Natural killer cell treated with Interleukin-12 subunit alpha and Interleukin-12 subunit beta and Interleukin-15 and Interleukin-18, amount 100 ng/mL, for 72 hours (primary cell): ENCODE measurements at places on chromosomes 3 and 15. TPM values are rescaled to one million over a fixed set of nuclear protein-coding genes. Genes with fewer than 3 reads are reported as not detected.

DNA sequence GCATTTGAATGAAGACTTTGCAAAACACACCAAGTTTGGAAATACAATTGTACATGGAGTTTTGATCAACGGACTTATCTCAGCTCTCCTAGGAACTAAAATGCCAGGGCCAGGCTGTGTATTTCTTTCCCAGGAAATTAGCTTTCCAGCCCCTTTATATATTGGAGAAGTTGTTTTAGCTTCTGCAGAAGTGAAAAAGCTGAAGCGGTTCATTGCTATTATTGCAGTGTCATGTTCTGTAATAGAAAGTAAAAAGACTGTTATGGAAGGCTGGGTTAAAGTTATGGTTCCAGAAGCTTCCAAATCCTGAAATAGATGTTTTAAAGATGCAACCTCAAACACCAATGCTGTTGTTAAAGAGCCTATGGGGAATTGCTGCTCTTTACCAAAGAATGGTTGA, 11.5 kb downstream of the HTD2 start:
- H3K4me1 ChIP-seq = peaks cover 4% of the 10 kb centered on the region
- peaks cover 16% of the 10 kb centered on the region for H3K36me3 ChIP-seq
- no peak overlapping the region for H3K4me3 ChIP-seq
- no peaks in the 10 kb centered on the region for H3K27me3 ChIP-seq
- H3K27ac ChIP-seq = no peak overlapping the region

DUOXA1 gene
- total RNA-seq = not detected

COL6A6 gene
- not detected for total RNA-seq

- no peak overlapping the region for H3K4me3 ChIP-seq
- peaks cover 15% of the 10 kb centered on the region for H3K4me1 ChIP-seq
- no peak overlapping the region for H3K27ac ChIP-seq
Measured at GRCh38 chr15:96326328-96327154, 4.0 kb upstream of the NR2F2 start.

CCR3 gene
- 0.55 TPM for total RNA-seq

- no peaks in the 10 kb centered on the region for H3K27me3 ChIP-seq
- peaks cover 28% of the 10 kb centered on the region for H3K4me1 ChIP-seq
- H3K36me3 ChIP-seq = no peaks in the 10 kb centered on the region
- peak overlapping the region; percentile 82 for H3K4me3 ChIP-seq
- no peak for DNase-seq
Measured at GRCh38 chr15:98858610-98859023, 149.0 kb downstream of the PGPEP1L start.

- no peaks in the 10 kb centered on the region for H3K36me3 ChIP-seq
- no peak for DNase-seq
- H3K4me3 ChIP-seq = peak overlapping the region; percentile 3
- no peaks in the 10 kb centered on the region for H3K27me3 ChIP-seq
- no peak overlapping the region for H3K27ac ChIP-seq
Measured at GRCh38 chr3:107661447-107662123, 138.8 kb downstream of the BBX start.

SAMD7 gene
- total RNA-seq = not detected

UPK1B gene
- total RNA-seq = not detected

- H3K27me3 ChIP-seq = no peaks in the 10 kb centered on the region
- H3K4me3 ChIP-seq = peak overlapping the region; percentile 19
- H3K27ac ChIP-seq = no peak overlapping the region
- DNase-seq = no peak
- peaks cover 71% of the 10 kb centered on the region for H3K4me1 ChIP-seq
Measured at GRCh38 chr3:41204369-41204768, 5.1 kb downstream of the CTNNB1 start.

GRCh38 chr15:83555383-83555782, 98.5 kb upstream of the ADAMTSL3 start:
- H3K4me3 ChIP-seq = no peak overlapping the region
- no peaks in the 10 kb centered on the region for H3K4me1 ChIP-seq
- no peaks in the 10 kb centered on the region for H3K36me3 ChIP-seq

FEZF2 gene
- total RNA-seq = not detected

- no peak overlapping the region for H3K4me3 ChIP-seq
- DNase-seq = no peak
- no peak overlapping the region for H3K27ac ChIP-seq
- H3K36me3 ChIP-seq = no peaks in the 10 kb centered on the region
Measured at GRCh38 chr3:39505866-39506742, 38.6 kb downstream of the MOBP start.

DNA sequence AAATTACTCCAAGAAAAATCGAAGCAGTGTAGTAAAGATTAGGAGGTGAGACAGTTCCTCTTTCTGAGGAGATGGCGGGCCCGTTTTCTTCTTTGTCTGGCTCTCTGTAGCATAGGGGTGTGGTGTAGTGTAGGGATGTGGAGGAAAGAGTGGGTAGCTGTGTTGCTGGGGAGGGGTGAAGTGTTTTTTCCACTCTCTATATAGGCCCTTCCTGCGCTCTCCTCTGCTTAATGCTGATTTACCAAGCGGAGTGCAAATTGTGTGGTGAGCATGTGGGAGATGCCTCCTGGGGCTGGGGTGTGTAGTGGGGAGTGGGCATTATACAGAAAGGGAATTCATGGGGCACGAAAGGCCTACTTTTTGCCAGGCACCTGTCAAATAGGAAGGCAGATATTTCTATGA, 94.9 kb downstream of the ST6GAL1 start:
- peak overlapping the region; percentile 64 for H3K4me3 ChIP-seq
- peak overlapping the region; percentile 89 for H3K27ac ChIP-seq
- no peak for DNase-seq
- H3K27me3 ChIP-seq = no peaks in the 10 kb centered on the region

DNA sequence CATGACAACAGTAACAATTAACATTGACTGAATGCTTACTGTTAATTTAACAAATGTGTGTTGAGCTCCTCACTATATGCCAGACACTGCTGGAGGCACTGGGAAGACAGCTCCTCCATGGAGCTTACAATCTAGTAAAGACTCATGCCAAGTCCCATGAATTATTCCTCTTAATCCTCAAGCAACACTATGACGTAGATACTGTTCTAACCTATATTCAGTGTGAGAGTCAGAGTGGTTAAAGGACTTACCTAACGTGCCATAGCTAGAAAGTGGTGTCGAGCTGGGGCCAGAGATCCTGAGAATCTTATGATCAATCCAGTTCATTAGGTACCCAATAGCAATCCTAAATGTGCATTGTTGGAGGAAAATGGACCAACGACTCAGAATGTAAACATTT, 43.6 kb downstream of the MYO1E start:
- no peak overlapping the region for H3K4me3 ChIP-seq
- peaks cover 24% of the 10 kb centered on the region for H3K4me1 ChIP-seq
- H3K36me3 ChIP-seq = no peaks in the 10 kb centered on the region

- no peak for DNase-seq
- H3K36me3 ChIP-seq = no peaks in the 10 kb centered on the region
- no peak overlapping the region for H3K4me3 ChIP-seq
- H3K4me1 ChIP-seq = peaks cover 12% of the 10 kb centered on the region
Measured at GRCh38 chr15:58438956-58439355, 7.2 kb downstream of the LIPC start.

IL16 gene
- 84.1 TPM for total RNA-seq

LTF gene
- total RNA-seq = not detected

GRCh38 chr3:38829404-38829803, 13.4 kb upstream of the SCN10A start:
- no peaks in the 10 kb centered on the region for H3K36me3 ChIP-seq
- no peaks in the 10 kb centered on the region for H3K27me3 ChIP-seq
- H3K4me3 ChIP-seq = no peak overlapping the region
- no peak overlapping the region for H3K27ac ChIP-seq

DNA sequence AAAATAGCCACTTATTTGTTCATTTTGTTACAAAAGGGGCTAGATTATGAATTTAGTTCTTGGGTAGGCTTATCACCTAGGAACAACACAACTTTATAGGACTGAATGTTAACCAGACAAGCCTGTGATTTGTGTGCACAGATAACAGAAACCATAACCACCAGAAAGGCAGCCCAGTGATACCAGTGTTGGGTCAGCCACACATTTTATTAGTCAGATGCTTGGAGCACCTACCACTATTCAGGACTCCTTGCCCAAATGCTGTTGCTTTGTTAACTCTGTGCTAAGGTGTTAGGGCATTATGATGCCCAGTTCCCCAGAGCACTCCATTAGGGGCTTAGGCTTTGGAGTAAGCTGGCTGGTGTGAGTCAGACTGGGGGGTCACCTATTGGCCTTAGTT, 22.5 kb downstream of the PLCL2 start:
- no peaks in the 10 kb centered on the region for H3K27me3 ChIP-seq
- DNase-seq = no peak
- H3K4me3 ChIP-seq = peak overlapping the region; percentile 42

CKMT1A gene
- total RNA-seq = not detected

DNA sequence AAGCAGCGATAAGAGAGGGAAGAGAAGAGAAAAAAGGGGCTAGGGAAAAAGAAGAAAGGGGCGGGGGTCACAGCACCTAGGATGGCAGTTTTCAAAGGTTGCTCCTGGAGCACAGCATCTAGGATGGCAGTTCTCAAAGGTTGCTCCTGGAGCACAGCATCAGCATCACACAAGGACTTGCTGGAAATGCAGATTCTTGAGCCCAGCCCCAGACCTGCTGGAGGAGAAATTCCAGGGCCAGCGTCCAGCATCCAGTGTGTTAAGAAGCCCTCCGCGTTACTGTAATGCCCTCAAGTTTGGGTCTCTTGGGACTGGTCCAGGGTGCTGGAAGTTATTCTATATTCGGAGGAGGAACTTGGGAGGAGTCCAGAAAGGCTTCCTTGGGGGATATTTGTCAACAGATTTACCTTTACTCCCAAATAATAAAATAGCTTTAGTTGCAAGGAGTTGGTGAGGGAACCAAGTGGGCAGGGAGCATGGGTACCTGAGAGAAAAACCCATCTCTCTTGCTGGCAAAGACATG, 519.4 kb downstream of the SHQ1 start:
- no peak overlapping the region for H3K27ac ChIP-seq
- DNase-seq = no peak
- no peak overlapping the region for H3K4me3 ChIP-seq
- H3K36me3 ChIP-seq = no peaks in the 10 kb centered on the region
- H3K27me3 ChIP-seq = peaks cover 9% of the 10 kb centered on the region

DNA sequence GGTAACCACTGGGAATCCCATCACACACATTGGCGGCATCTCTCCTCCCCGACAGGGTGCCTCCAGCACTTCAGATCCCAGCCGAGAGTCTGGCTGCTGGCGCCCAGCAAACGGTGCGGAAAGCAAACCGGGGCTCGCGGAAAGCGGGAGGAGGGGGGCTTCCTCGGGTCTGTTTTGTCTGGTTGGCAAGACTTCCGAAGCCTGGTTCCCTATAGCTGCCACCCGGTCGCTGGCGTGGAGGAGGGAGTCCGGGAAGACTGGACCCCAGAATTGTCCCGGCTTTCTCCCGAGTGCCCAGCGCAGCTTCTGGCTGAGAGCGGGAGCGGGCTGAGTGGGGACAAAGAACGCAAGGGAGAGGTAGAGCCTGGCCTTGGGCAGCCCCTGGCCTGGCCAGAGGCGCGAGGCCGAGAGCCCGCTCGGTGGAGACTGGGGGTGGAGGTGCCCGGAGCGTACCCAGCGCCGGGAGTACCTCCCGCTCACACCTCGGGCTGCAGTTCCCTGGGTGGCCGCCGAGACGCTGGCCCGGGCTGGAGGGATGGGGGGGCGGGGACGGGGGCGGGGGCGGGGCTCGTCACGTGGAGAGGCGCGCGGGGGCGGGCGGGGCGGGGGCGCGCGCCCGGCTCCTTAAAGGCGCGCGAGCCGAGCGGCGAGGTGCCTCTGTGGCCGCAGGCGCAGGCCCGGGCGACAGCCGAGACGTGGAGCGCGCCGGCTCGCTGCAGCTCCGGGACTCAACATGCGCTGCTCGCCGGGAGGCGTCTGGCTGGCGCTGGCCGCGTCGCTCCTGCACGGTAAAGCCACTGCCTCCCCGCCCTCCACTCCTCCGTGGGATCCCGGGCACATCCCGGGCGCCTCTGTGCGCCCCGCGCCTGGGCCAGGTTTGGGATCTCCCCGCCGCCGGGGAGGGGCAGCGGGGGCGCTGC, at the start of gene CHRNA7:
Gene CHRNA7, plus strand, starts transcription at position 654 of the 920 bp plus-strand sequence. Its CDS starts 80 bp downstream, at position 734.
- H3K36me3 ChIP-seq = no peaks in the 10 kb centered on the region
- H3K4me3 ChIP-seq = peak within 1 kb of the TSS; percentile 52
- no peak within 1 kb of the TSS for H3K27ac ChIP-seq
- H3K4me1 ChIP-seq = no peaks in the 10 kb centered on the region
- peaks cover 62% of the 10 kb centered on the region for H3K27me3 ChIP-seq
- no peak for DNase-seq

DNA sequence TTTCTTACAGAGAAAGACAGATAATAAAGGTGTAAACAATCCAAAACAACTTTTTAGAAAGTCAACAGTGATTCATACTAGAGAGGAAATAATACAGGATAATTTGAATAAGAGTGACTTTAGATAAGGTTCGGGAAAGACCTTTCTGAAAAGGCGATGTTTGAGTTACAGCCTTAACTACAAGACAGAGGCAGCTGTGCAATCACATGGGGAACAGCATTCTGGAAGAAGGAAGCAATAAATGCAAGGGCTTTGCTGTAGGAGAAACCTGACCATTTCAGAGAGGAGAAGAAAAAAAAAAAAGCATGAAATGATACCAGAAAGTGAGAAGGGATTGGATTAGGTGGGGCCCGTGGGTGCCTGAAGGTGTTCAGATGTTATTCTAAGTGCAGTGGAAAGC, 200.6 kb upstream of the ATP11B start:
- no peaks in the 10 kb centered on the region for H3K27me3 ChIP-seq
- DNase-seq = no peak
- H3K4me1 ChIP-seq = no peaks in the 10 kb centered on the region
- H3K27ac ChIP-seq = no peak overlapping the region

TM4SF4 gene
- total RNA-seq = not detected

DNA sequence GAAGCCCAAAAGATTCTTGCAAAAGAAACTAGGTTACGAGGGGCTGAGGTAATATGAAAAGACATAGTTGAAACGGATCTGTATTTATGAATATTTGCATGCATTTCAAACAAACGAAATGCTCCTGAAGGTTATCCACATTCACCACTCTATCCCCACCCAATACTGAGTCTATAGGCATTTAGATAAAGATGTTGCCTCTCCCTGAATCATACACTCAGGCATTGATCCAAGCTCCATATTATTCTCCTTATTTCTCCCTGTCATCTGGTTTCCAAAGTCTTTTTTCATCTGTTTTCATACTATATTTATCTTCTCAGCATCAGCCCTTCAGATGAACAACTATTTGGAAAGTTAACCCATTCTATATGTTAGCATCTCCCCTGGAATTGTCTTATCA, 492.5 kb upstream of the TGFBR2 start:
- no peak overlapping the region for H3K4me3 ChIP-seq
- no peak overlapping the region for H3K27ac ChIP-seq
- peaks cover 13% of the 10 kb centered on the region for H3K27me3 ChIP-seq
- H3K4me1 ChIP-seq = no peaks in the 10 kb centered on the region
- no peak for DNase-seq
- H3K36me3 ChIP-seq = no peaks in the 10 kb centered on the region

- H3K4me1 ChIP-seq = peaks cover 49% of the 10 kb centered on the region
- peak; percentile 59 for DNase-seq
- H3K36me3 ChIP-seq = peaks cover 6% of the 10 kb centered on the region
- H3K4me3 ChIP-seq = no peak overlapping the region
Measured at GRCh38 chr15:67100801-67101581, 35.6 kb downstream of the SMAD3 start.

DNA sequence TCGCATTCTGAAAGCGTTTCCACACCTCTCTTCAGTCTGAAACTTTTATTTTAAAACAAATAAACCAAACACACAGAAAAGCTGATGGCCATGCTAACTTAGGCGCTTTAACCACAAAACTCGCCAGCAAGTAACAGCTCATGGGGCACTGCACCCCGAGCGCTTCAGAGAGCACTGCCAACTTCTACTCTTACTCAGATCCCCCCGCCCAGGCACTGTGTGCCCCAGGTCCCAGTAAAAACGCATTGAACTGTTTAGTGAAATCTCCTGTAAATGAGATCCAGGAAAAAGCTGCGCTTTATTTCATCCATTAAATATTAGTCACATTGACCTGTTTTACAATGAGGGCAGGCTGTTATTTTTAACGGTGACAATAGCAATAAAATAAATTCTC, 99.7 kb downstream of the LRIG1 start:
- no peaks in the 10 kb centered on the region for H3K27me3 ChIP-seq
- no peak overlapping the region for H3K4me3 ChIP-seq
- no peak overlapping the region for H3K27ac ChIP-seq
- no peaks in the 10 kb centered on the region for H3K36me3 ChIP-seq
